Naive thymus-derived CD8-positive, alpha-beta T cell (primary cell): ENCODE measurements at places on chromosomes 12 and 14. TPM values are rescaled to one million over a fixed set of nuclear protein-coding genes. Genes with fewer than 3 reads are reported as not detected.
A peak's percentile ranks its signal among the peaks of the same experiment; 100 is the strongest.

Gene SLC25A47
- not detected for polyA plus RNA-seq

Gene KLRB1
- polyA plus RNA-seq = 41.2 TPM

Gene SLC25A21
- polyA plus RNA-seq = not detected

Gene AICDA
- polyA plus RNA-seq = not detected

Gene NTN4
- not detected for polyA plus RNA-seq

Gene CBLN3
- polyA plus RNA-seq = 0.23 TPM

Gene HOXC12
- polyA plus RNA-seq = not detected

Gene RHOJ
- polyA plus RNA-seq = not detected

DNA sequence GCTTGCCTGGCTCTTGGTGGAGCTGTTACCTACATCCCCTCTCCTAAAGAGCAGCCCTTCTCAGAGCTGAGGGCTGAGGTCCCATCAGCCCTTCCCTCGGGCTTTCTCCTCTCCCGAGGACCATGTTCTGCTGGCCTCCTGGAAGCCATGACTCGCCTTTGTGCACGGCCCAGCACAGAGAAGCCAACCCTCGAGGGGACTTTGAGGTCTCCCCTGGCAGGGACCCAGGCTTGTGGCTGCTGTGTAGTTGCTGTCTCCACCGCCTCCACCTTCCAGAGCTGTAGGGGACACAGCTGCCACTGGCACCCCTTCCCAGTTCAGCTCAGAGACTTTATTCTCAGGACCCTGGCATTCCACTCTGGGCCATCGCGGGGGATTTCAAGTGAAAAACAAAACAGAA is 22.9 kb upstream of the CCND2 start:
- H3K27ac ChIP-seq = no peak overlapping the region
- H3K4me1 ChIP-seq = peaks cover 9% of the 10 kb centered on the region
- no peak for DNase-seq
- no peaks in the 10 kb centered on the region for H3K36me3 ChIP-seq

GRCh38 chr12:45883187-45883586 is 107.2 kb downstream of the SCAF11 start:
- no peaks in the 10 kb centered on the region for H3K27me3 ChIP-seq
- H3K4me1 ChIP-seq = peaks cover 10% of the 10 kb centered on the region
- no peak overlapping the region for H3K4me3 ChIP-seq
- no peak for DNase-seq
- H3K36me3 ChIP-seq = peaks cover 73% of the 10 kb centered on the region

DNA sequence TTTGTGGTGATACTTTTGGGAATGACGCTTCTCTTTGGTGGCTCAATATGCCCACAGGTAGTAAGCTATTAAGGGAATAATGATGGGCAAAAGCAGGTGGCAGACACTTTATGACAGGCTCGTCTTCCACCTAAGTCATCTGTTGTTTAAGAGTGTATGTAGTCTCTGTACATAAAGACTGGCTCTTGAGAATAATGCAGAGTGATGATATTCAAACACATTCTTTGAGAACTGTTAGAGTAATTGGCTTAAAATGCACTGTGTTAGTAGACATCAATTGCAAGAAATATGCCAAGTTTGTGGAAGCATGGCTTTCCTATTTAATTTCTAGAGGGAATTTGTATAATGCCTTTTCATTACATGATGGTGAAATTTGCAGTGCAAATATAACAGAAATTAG is 694.8 kb upstream of the MIS18BP1 start:
- no peak overlapping the region for H3K4me3 ChIP-seq
- no peaks in the 10 kb centered on the region for H3K36me3 ChIP-seq
- no peaks in the 10 kb centered on the region for H3K4me1 ChIP-seq
- DNase-seq = no peak
- H3K27me3 ChIP-seq = no peaks in the 10 kb centered on the region

- peaks cover under 1% of the 10 kb centered on the region for H3K4me1 ChIP-seq
- no peak overlapping the region for H3K4me3 ChIP-seq
- peaks cover 16% of the 10 kb centered on the region for H3K36me3 ChIP-seq
- peak overlapping the region; percentile 34 for H3K27ac ChIP-seq
Measured at GRCh38 chr14:73723406-73723796, 9.2 kb upstream of the PNMA1 start.

DNA sequence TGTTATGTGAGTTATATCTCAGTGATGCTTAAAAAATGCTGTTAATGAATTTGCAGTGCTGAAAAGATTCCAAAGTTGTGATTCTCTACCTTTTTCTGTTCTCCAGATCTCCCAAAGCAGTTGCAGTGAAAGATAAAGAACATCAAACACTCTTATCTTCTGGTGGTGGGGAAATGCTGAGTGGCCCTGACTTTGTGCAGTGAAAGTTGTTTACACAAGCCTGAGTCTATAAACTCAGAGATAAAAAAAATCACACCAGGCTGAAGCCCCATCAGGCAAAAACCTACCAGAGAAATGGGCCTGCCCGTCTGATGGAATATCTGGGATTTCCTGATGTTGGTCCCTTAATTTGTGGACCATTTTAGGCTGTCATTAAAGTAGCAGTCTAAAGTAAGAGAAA is 46.1 kb downstream of the RASSF3 start:
- peak overlapping the region; percentile 2 for H3K4me3 ChIP-seq
- peaks cover 45% of the 10 kb centered on the region for H3K4me1 ChIP-seq

- H3K4me3 ChIP-seq = no peak overlapping the region
- peaks cover 23% of the 10 kb centered on the region for H3K27me3 ChIP-seq
- H3K36me3 ChIP-seq = peaks cover 2% of the 10 kb centered on the region
- DNase-seq = no peak
- peaks cover 5% of the 10 kb centered on the region for H3K4me1 ChIP-seq
Measured at GRCh38 chr14:99727096-99727870, 43.2 kb downstream of the CYP46A1 start.

GRCh38 chr12:53746592-53747092 is 5.1 kb downstream of the CISTR start:
- peaks cover 9% of the 10 kb centered on the region for H3K4me1 ChIP-seq
- H3K36me3 ChIP-seq = no peaks in the 10 kb centered on the region
- H3K27ac ChIP-seq = no peak overlapping the region
- peak overlapping the region; percentile 69 for H3K4me3 ChIP-seq

- no peak for DNase-seq
- H3K4me1 ChIP-seq = no peaks in the 10 kb centered on the region
- H3K36me3 ChIP-seq = no peaks in the 10 kb centered on the region
- H3K27me3 ChIP-seq = peaks cover 30% of the 10 kb centered on the region
Measured at GRCh38 chr12:114241973-114242434, 163.9 kb downstream of the TBX5 start.

- peaks cover 4% of the 10 kb centered on the region for H3K4me1 ChIP-seq
- H3K27ac ChIP-seq = no peak overlapping the region
- no peak overlapping the region for H3K4me3 ChIP-seq
- peaks cover 3% of the 10 kb centered on the region for H3K36me3 ChIP-seq
Measured at GRCh38 chr14:97106166-97106565, 309.0 kb downstream of the VRK1 start.

DNA sequence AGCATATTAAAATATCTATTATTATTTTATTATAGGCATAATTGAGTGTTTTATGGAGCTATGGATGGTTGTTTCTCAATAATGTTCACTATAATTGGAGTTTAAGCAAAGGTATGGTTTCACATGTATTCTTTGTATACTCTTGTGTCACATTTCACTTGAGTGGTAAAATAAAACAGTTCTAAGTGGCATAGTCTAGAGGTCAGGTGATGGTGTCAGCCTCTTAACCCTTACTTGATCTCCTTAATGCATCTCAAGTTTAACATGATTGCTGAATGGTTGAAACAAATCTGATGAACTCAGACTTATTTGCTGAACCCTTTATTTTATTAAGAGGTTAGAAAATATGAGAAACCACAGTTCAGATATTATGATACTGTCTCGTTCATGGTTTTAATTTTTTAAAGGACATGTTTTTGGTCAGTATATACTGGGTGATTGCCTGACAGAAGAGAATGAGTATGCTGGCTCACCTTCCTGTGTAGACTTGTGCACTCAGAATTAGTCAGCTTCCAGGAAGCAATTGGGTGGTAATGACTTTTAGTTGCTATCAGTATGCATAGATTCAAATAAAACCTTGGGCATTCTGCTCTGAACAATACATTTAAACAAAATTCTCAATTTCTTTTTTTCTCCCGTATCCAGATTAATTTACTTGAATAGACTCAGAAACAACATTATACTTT is 464.6 kb downstream of the PCNX1 start:
- H3K27ac ChIP-seq = no peak overlapping the region
- H3K27me3 ChIP-seq = no peaks in the 10 kb centered on the region
- H3K4me3 ChIP-seq = no peak overlapping the region
- peaks cover 7% of the 10 kb centered on the region for H3K36me3 ChIP-seq

DNA sequence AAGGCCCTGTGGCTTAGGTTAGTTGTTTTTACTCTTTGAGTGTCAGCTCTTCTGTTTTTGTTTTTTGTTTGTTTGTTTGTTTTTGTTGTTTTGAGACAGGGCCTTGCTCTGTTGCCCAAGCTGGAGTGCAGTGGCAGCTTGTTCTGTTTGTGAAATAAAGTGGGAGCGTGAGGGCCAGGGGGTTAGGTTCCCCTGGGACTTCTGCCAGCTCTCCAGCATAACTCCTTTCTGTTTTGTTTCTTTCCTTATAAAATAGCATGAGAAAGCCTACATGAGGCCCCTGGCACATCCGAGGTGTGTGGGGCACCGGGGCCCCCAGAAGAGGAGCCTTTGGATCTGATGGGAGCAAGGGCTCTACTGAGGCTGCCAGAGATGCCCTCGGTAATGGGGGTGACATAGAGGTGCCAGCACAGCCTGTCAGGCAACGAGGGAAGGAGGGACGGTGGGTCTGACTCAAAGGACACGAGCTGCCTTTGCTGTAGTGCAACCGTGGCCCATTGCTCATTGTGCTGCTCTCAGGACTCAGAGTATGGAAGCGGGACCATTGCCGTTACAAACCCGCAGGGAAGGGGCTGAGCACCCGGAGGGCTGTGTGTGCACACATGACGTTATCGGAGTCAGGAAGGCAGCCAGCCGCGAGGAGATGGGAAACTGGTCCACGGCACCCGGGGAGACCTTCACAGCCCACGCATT is 9.1 kb upstream of the SERPINA11 start:
- H3K27me3 ChIP-seq = peaks cover 37% of the 10 kb centered on the region
- H3K4me3 ChIP-seq = no peak overlapping the region
- no peaks in the 10 kb centered on the region for H3K4me1 ChIP-seq
- H3K36me3 ChIP-seq = no peaks in the 10 kb centered on the region
- no peak for DNase-seq
- H3K27ac ChIP-seq = no peak overlapping the region

DNA sequence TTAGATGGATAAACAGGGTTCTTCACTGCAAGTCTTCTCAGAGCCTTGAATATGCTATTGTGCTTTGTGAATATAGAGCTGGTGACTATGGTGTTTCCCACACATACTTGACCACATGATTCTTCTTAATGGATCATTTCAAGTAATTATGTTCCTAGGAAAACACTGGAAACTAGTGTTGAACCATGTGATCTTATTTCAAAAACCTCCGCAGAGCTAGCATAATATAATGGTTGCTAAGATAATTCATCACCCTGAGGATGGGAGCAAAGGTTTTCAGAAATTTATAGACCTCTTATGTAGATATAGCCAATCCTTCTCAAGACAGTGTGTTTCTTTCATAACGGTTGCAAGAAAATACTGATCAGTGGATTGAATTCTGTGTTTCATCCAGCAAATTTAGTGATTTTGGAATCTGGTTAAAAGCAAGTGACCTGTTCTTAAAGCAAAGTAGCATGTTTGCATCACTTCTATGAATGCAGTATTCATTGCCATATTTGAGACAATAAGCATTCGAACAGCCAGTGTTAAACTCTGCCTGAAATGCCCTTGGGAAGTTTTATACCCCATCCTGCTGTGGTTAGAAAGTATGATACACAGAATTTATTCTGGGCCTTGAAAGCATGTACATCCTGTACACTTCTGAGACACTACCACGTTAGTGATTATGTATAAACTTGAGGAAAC is 341.0 kb upstream of the E2F7 start:
- H3K27me3 ChIP-seq = no peaks in the 10 kb centered on the region
- H3K4me1 ChIP-seq = no peaks in the 10 kb centered on the region
- no peak for DNase-seq
- no peaks in the 10 kb centered on the region for H3K36me3 ChIP-seq
- no peak overlapping the region for H3K4me3 ChIP-seq

DNA sequence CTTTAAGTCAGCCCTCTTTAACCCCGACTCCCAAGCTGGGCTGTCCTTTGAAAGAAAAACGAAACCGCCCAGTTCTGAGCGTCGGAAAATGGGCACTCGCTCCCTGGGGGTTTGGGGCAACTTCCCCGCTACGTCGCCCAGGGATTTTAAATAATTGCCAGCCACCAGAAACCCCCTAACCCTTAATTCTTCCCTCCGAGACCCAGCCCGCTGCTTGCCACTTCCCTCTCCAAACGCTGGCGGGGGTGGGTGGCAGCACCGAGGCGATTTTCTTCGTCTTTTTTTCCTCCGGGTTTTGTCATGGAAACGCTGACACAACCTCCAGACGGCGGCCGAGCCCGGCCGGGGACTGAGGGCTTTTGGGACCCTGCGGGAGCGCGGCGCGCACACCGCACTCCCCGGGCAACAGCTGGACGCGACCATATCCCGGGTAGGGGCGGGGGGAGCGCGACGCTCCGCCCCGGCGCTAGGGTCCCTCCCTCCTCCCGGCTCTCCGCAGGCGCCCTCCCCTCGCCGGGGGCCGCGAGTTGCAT is at the start of gene CHST11:
TSS of gene CHST11 (plus strand) at position 532 of the 533 bp plus-strand sequence.
- peak within 1 kb of the TSS; percentile 100 for H3K4me3 ChIP-seq
- peak; percentile 41 for DNase-seq
- H3K4me1 ChIP-seq = peaks cover 51% of the 10 kb centered on the region
- H3K27ac ChIP-seq = peak within 1 kb of the TSS; percentile 94

DNA sequence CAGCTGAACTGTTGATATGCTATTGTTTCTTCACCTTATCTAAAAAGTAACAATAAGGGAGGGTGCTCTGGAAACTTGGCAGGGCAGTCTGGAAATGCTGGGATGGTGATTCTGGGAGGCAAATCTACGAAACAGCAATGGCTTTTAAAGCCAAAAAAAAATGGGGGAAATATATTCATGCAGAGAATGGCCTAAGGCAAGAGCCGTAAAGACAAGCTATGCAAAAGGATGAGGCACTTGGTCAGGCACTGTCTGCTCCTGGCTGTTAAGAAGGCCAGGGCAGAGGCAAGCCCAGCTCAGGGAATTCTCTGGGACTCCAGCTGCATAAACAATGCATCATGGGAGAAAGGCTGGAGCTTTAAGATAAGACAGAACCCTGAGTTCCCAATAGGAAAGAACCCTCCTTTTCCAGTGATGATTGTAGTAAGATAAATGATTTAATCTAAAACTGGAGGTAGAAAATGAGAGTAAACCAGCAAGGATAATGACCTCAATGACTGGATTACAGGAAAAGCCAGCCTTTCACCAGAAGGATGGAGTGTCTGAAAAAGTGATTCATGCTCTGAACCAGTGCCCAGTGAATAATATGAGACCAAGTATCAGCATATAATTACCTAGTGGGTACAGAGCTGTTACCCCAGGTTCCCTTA is 46.0 kb downstream of the ITPR2 start:
- no peak overlapping the region for H3K27ac ChIP-seq
- no peak for DNase-seq
- H3K4me1 ChIP-seq = peaks cover 6% of the 10 kb centered on the region
- no peak overlapping the region for H3K4me3 ChIP-seq

- H3K36me3 ChIP-seq = peaks cover 21% of the 10 kb centered on the region
- no peak for DNase-seq
- no peaks in the 10 kb centered on the region for H3K27me3 ChIP-seq
- H3K4me3 ChIP-seq = no peak overlapping the region
Measured at GRCh38 chr14:56248442-56248841, 130.2 kb downstream of the PELI2 start.
